ENCODE measurements at places on chromosomes 2 and 18.

DNA sequence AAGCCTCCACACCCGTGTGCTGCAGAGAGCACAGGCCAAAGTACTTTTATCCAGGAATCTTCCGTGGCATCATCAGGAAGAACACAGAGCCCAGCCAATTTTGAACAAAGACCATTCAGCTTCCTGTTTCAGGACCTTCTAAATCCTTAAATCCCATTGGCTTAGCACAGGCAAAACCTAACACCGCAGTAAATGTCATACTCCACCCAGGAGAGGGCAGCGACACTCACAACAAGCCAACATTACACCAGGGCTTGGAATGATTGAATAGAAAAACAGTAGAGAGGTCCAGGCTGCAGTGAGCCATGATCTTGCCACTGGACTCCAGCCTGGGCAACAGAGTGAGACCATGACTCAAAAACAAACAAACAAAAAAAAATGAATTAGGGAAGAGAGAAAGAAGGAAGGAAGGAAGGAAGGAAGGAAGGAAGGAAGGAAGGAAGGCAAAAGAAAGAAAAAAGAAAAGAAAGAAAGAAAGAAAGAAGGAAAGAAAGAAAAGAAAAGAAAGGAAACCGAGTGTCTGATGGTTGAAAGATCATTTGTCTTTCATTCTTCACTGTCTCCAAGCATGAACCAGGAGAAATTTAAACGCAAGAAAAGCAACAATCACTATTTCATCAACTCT, 144.6 kb upstream of the SATB2 start:
- DNase-seq: no peak

GRCh38 chr2:174750923-174751441, 13.3 kb downstream of the CHRNA1 start:
- DNase-seq: no peak

- no peak for DNase-seq
Measured at GRCh38 chr18:8610459-8610851, 1.2 kb downstream of the RAB12 start.

DNA sequence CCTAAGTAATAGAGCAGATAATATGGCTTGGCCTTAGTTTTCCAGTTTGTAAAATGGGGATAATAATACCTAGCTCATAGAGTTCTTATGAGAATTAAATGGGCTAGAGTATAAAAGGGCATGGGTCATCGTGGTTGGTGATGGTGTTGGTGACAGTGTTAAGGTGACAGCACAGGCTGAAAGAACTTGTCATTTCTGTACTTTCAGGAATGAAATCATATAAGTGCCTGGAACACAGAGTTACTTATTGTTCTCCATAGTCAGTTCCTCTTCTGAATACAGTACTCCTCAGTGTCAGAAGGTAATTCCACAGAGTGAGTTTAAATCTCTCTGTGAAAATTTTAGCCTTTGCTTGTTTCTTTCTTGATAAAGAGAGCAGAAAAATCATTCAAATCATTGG, 42.4 kb downstream of the KIF5C start:
- DNase-seq: no peak

DNA sequence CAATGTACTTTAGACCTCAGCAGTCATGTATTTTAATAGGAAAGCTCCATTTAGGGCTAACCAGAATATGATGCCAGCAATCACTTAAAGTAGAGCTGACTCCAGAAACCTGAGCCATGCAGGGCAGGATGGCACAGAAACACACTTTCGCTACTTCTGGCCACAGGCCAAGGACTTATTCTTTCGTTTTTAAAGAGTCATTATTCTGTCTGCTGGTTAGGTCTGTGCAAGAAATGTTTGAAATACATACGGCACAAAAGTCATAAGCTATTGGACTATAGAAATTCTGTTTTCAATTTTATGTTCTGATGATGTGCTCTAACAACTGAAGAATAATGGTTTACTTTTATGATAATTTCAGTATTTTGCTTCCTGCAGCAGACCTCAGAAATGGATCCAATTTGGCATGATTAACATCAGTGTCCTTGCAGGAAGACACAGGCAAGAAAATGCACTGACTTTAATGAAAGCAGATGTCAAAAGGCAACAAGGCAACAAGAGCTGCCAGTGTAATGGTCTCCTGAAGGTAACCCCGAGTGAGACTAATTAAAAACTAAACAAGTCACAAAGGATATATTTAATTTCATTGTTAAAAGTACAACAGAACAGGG, 114.4 kb upstream of the CHRNA1 start:
- no peak for DNase-seq

GRCh38 chr2:105625632-105626031, 119.1 kb upstream of the NCK2 start:
- no peak for DNase-seq

DNA sequence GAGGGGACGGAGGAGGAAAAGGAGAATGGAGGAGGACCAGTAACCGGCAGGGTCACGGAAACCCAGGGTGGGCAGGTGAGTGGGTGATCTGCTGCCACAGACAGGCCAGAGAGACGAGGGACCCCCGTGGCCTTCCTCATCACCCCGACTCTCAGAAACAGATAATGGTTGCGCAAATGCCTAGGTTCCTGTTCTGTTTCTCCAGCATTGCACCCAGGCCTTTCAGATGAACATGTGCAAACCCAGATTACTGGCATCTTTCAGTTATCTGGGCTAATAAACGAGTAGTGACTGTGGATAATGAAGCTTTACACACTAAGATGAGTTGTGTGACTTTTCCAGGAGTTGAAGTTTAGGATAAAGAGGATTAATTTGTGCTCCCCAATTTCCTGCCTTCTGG, 46.5 kb downstream of the TET3 start:
- no peak for DNase-seq

DNA sequence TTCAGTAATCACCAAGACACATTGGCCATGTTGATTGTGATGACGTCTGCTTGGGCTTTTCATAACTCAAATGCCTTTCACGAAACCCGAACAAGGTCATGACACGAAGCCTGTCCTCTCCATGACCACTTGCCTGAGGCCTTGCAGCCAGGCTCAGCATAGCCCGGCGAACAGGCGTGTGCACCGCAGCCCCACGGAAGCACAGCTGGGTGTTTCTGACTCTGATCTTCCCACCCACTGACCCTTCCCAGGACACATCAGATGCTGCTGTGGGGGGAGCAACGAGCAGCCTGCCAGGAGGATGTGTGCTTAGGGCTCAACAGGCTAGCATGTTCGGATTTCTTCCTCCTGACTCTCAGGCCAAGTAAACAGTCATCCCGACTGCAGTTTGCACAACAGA, 369.4 kb upstream of the SALL3 start:
- DNase-seq: no peak

GRCh38 chr2:41448221-41448620, 599.6 kb upstream of the PKDCC start:
- no peak for DNase-seq

DNA sequence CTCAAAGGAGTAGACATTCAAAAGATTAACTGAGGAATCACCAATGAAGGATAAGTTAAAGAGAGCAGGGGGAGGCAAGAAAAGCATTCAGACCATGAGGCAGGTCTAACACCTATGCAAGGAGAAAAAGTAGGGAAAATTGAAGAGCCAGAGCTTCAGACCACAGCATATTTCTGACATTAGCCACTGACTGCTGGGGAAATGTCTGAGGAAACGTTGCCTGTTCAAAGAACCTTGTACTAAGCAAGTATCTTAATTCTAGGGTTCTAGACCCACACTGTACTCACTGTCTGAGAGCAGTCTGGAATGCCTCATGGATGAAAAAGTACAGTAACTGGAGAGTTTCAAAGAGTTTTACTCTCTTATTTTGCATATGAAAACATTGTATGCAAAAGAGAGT, 39.5 kb upstream of the TFPI start:
- DNase-seq: no peak

- DNase-seq: no peak
Measured at GRCh38 chr2:223896833-223897311, 48.3 kb downstream of the WDFY1 start.

DNA sequence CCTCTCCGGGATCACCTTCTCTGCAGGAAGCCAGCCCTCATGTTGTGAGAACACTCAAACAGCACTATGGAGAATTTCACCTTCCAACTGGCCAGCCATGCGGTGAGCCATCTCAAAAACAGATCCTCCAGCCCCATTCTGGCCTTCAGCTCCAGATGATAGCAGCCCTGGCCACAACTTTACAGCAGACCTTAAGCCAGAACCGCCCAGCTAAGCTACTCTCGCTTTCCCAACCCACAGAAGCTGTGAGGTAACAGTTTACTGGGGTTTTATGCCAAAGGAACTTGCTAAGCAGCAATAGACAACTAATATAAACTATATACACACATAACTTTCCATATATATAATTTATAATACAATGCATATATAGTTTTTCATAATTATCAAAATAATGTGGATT, 11.6 kb upstream of the PTPN4 start:
- DNase-seq: no peak

DNA sequence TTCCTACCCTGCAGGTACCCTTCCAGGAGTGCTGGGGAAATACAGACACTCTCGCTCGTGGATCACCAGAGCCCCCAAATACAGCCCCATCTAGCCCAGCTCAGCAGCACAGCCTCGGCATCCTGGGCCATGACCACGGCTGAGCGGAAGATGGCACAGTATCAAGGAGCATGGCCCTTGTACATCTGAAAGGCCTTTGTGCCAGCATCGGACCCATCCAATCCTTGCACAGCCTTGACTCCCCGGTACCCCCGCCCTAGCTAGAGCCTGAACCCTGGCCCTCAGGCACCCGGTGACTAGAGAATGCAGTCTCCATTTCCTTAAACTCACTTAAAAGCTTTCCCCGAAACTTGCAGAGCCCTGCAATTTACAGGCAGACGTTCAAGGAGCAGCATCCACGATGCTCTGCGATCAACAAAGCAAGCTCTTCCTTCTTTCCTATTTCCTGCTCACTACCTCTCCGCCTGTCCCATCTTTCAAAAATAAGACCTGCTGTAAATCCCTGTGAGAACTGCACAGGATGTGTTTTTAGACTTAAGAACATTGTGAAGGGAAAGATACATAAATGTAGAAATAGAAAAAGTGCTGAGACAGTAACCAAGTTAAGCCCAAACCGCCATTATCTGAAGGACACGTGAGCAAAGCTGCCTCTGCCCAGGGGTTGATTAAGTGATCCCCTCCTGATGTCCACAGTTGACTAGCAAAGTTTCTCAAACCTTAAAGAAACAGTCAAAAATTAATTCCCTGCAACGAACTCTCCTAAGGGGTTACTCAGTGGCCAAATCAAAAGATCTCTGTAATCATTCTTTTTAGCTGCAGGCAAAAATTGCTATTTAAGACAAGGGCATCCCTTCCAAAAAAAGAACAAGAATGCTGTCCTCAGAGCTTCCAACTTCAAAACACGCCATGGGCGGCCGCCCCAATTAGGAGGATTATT, 48.5 kb downstream of the ZNF516 start:
- no peak for DNase-seq

GRCh38 chr2:144331674-144332355, 188.1 kb downstream of the ZEB2 start:
- DNase-seq: no peak

DNA sequence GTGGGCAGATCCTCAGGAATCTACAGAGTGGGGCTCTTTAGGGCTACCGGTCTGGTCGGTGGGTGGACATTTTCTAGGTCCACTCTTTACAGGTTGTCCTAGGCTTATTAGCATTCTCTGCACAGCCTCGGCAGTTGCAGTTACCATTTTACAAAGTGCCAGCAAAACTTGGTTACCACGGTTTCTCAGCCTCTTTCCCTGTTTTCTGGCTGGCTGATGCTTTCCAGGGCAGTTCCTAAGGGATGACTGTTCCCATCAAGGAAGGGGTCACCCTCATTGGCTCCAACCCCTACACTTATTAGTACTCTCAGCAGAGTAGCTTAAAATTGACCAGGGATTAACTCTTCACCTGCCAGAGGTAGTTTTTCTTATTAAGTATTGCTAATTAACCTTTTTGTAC, 2.0 kb upstream of the AQP4 start:
- DNase-seq: no peak

Measured in stimulated activated CD4-positive, alpha-beta T cell treated with anti-CD3 and anti-CD28 coated beads, TNF-alpha, amount 100 ng/mL, for 24 hours (primary cell).